CD4-positive, alpha-beta T cell treated with Interleukin-17A for 1 hour (primary cell): ENCODE measurements at places on chromosomes 6 and 20.

DNA sequence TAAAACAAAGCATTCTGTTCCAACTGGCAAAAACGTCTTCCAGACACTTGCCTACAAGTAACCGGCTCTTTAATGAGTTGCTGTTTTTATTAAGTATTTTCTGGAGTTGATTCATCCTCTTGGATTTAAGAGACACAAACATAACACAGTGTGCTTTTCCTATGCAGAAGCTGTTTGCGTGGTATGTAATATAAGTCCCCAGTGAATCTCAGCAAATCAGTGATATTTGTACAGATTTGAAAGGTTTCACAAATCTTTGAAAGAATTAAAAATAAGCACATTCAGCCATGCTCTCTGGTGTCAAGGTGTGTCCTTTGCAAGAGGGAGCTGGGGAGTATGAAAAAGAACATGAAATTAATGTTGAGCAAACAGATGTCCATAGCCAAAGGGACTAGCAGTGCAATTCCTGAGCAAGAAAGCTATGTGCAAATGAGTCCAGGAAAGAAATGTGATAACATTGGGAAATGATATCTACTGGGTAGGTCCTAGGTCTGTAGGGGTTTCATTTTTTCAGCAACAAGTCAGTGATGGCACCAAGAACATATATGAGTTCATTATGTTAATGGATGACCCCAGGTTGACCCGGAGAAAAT is 170.1 kb upstream of the PHACTR1 start:
- no peak for DNase-seq

DNA sequence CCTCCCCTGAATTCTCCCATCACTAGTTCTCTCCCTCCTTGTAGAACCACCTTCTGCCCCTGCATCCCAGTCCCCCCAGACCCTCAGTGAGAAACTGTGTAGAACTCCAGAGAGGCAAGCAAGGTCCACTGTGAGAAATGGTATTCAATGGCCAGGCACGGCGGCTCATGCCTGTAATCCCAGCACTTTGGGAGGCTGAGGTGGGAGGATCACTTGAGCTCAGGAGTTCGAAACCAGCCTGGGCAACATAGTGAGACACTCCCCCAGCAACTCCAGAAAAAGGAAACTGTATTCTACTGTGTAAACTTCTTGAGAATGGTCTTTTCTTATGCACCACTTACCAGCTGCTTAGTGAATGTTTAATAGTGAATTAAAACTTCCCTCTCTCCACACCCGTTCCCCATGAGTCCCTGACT is 8.2 kb upstream of the CD83 start:
- no peak for DNase-seq

- peak; percentile 82 for DNase-seq
Observed at GRCh38 chr20:25090492-25091429, 8.8 kb upstream of the VSX1 start.

GRCh38 chr6:80477591-80477990 is 371.1 kb downstream of the BCKDHB start:
- DNase-seq, result no peak

DNA sequence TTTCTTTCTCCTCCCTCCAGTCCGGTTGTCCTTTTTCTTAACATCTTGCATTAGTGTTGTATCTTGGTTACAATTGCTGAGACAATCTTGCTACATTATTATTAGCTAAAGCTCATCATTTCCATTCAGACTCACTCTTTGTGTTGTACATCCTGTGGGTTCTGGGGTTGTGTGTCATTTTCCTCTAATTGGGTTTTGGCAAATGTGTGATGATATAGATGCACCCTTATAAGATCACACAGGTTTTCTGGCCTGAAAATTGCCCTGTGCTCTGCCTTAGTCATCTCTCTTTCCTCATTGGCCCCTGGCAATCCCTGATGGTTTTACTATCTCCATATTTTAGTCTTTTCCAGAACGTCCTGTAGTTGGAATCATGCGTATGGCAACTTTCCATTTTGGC is 60.1 kb downstream of the PPP1R14C start:
- no peak for DNase-seq

DNA sequence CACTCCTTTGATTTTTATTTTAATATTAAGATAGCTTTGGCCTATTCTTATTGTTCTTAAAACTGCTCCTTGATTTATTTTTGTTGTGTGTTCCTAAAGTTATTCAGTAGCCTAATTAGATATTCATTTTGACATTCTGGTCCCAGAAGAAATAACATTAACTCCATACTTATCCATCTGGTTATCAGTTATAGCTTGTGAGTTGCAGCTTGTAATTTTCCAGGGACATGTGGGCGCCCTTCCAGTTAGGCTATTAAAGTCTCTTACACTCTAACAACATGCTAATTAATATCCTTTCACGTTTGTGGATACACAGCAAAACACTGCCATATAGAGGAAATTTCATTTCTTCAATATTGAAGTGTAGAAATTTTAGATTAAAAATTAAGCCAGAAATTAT is 987.5 kb downstream of the HACE1 start:
- DNase-seq, result no peak

GRCh38 chr6:14596410-14596809 is 478.8 kb downstream of the CD83 start:
- DNase-seq, result no peak

GRCh38 chr6:36659271-36659670 is 19.2 kb upstream of the CDKN1A start:
- DNase-seq, result no peak

GRCh38 chr20:38828514-38829295 is 23.2 kb downstream of the PPP1R16B start:
- DNase-seq, result no peak

DNA sequence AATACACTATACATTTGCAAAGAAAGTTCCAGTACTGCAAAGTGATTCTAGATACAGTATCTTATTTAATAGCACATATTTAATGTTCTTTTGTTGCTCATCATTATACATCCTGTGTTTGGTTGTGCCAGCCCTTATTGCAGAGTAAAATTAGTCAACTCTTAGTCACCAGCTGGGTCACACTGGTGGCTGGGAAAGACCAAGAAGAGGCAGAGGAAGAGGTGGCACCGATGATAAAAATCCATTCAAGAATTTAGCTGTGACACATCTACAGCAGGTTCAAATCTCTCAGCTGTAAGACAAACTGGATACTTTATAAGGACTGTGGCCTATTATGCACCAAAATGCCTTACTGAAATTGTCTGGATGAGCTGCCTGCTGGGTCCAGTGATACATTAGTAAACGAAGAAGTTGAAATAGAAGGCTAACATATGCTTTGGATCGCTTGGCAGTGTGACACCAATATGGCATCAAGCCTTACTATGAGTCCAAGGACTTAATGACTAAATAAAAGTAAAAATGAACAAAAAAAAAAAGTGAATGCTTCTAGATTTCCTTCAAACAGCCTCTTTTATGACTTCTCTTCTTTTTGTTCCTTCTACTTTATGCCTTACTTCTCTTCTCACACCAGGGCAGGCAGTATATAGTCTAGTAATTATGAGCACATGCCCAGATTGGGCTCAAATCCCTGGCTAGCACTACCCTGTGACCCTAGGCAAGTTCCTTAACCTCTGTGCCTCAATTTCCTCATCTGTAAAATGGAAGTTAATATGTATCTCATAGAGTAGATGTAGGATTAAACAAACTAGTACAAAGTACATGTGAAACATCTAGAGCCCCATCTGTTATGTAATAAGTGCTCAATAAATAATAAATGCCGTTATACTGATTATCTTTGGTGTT is 29.4 kb upstream of the RNF8 start:
- no peak for DNase-seq

DNA sequence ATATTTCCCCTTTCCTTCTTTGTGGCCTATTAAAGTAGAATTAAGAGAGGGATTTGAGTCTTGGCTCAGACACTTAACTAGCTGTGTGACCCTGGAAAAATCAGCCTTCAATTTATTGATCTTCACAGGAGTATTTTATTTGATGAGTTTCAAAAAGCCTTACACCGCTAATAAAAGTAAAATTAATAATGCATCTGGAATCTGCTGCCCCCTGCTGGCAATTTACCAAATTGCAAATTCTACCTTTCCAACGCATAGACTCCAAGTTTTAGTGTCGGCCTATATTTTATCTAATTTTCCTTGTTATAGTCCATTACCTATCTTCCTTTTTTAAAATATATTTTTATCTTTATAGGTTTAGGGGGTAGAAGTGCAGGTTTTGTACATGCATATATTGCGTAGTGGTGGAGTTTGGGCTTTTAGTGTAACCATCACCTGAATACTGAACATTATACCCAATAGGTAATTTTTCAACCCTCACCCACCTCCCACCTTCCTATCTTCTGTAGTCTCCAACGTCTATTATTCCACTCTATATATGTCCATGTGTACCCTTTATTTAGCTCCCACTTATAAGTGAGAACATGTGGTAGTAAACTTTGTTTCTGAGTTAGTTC is 46.3 kb downstream of the GOPC start:
- DNase-seq, result peak; percentile 73

GRCh38 chr20:4666001-4666479 is 55.7 kb upstream of the PRND start:
- peak; percentile 71 for DNase-seq

DNA sequence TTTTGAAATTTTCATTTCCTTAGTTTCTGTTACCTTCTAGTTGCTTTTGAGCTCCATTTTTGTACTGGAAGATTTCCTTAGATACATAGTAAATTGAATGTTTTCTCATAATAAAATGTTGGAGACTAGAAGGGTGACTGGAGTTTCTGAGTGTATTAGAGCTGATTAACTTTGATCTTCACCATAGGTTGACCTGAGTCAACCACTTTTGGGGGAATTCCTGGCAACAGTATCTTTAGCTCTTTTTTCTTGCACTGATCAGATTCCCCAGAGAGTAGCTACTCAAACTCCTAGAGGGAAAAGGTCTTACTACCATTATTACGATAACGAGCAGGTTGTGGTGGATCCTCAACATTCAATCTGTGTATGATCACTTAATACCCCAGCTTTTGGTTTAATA is 72.7 kb downstream of the KHDC1L start:
- no peak for DNase-seq

DNA sequence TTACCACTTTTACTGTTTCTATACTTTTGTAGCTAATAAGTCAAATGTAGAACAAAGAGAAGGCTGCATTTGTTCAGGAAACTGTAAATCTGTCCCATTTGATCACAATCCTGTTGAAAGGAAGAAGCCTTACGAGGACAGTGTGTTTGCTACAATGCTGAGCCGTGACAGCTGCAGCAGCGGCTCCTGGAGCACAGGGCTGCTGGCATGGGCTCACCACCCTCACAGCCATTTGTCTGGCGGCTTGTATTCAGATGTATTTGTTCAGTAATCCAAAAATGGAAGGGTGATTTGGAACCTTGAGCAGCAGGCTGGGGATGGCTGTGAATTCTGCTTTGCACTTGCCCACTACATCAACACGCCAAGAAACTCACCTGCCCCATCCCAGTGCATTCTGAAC is 5.7 kb downstream of the TUBB2A start:
- DNase-seq, result no peak

- no peak for DNase-seq
Observed at GRCh38 chr20:23520185-23520584, 29.3 kb downstream of the CST8 start.

DNA sequence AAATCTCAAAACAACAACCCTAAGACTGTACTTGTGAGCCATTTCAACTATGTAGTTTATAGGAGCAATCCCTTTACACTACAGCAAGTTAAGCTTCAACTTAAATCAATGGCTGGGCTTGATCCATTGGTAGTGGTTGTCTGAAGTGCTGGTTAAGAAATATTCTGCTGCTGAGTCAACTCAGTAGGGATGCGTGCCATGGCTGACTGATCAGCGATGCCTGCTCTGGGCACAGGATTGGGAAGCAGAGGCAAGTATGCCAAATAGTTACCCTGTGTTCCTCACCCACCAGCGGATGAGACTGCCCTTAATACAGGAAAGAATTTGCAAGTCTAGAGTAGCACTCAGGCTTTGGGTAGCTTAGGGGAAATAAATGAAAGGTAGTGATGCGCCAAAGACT is 41.5 kb downstream of the GCM1 start:
- no peak for DNase-seq

GRCh38 chr6:64006246-64006645 is 370.6 kb downstream of the PHF3 start:
- no peak for DNase-seq

DNA sequence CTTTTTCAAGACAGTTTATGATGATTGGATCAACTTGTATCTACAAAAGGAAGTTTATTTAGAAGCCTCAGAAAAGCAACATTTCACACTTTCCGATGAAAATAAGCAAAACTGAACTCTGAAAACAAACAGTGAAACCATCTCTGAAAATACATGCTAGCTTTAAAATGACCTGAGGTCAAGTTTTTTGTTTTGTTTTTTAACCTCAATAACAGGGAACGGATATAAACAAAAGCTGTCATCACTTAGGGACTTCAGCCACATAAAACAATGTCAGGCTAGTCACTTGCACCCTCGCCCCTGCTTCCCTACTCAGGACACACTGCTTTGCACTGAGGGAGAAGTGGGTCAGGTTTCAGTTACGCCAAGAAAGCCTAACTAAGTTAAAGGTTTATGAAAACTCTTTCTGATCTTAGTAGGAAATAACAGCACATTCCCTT is 11.6 kb downstream of the BACH2 start:
- peak; percentile 26 for DNase-seq

- DNase-seq, result no peak
Observed at GRCh38 chr20:36833275-36834020, 42.5 kb upstream of the TLDC2 start.

DNA sequence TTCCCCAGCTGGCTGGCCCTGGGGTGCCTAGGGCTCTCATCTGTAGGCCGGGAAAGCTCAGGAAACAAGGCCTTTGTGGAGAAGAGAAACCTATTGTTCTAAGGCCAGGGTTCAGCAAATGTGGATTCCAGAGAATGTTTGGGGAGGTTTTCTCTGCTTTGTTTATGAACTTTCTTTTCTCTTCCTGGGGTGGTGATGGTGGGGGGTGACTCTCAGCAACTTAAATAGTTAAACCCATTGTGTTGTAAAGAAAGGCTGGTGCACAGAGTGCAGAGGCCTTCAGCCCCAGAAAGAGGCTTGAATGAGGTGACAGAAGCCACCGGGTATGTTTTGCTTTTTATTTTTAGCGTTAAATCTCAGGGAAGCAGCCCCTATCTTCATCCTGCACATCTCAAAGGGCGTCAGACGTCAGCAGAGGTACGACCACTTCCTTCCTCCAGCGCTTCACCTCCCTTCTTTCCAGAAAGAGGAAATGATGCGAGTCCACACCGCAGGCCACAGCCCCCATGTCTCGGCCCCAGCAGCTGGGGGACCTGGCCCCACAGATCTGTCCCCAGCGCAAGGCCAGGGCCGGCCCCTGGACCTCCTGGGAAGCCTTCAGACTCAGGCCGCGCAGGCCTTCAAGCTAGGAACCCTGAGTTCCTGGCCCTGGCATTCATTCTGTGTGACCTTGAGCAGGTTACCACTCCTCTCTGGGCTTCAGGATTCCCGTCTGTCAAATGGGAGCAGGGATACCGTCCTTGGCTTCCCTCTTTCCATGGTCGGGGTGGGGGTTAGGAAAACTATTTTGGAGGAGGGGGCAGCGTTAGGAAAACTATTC is 605 bp upstream of the PPP1R16B start:
- DNase-seq, result peak; percentile 92
